ENCODE measurements at places on chromosomes 2 and 18.

DNA sequence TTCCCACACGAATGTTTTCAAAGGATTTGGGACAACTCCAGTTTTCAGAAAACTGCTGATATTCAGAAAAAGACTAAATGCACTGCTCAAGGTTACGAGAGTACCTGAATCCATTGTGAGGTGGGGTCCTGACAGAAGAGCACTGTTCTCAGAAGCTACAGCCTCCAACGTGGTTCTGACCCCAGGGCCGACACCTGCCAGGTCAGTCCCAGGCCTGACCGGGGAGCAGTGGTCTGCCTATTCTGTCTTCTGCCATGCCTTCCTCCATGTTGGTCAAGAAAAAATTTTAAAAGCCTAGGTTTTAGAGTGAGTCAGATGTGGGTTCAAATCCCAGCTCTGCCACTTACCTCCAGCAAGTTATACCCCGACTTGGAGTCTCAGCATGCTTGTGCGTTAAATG lies 212.3 kb downstream of the BCL11A start:
- DNase-seq: no peak

- DNase-seq: no peak
These were observed 9.4 kb downstream of the BCL11A start for GRCh38 chr2:60544062-60544461.

- no peak for DNase-seq
These were observed 171.3 kb upstream of the PARD3B start for GRCh38 chr2:204373942-204374341.

DNA sequence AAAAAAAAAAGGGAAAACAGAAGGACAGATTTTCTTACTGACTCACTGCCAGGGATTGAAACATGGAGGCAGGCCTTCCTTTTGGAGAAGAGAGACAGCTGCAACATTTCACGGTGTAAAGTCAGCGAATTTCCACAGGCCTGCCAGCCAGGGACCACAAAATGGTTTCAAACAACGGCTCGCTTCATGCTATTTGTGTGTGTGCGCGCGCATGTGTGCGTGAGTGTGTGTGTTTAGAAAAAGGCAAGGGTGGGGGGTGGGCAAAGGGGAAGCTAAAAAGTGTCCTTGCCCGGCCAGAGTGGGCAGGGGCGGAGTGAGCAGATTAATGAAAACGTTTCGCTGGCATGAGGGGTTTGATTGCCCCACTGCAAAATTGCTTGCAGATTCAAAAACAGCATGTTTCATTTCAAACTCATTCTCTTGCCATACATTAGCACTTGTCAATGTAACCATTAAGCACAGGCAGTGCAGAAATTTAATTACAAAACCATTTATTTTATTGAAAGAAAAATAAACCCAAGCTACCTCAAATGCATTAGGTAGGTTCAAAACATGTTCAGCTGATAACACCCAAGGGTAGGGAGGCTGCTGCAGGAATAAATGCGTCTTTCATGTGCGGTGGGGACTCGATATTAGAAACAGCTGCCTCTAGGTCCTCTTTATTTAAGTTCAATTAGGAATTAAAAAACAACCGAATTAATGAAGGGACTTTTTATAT lies 182.1 kb upstream of the SIX2 start:
- DNase-seq: no peak

- DNase-seq: no peak
These were observed 14.1 kb downstream of the LAMA3 start for GRCh38 chr18:23703057-23703986.

GRCh38 chr2:224410946-224411561 lies 9.1 kb upstream of the FAM124B start:
- DNase-seq: no peak

DNA sequence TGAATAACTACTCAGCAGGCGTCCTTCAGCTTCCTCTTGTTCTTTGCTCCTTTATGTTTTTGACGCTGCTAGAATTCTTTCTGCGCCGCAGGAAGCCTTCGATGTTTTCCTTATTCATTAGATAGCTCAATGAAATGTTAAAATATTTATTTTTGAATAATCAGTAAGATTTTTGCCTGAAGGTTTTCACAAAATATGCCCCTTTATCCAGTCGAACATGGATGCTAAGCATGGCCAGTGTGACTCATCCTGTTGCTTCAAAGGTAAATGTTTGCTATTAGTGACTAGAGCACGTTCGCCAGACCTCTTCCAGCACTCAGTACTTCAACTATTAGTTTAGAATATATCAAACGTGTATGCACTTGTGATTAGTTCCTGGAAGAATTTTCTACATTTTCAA lies 7.6 kb upstream of the MEIS1 start:
- no peak for DNase-seq

- DNase-seq: no peak
These were observed 52.8 kb downstream of the TMEM178A start for GRCh38 chr2:39718483-39718882.

- DNase-seq: no peak
These were observed 256.5 kb downstream of the TGIF1 start for GRCh38 chr18:3706279-3707097.

GRCh38 chr2:75640621-75641121 lies 5.9 kb upstream of the MRPL19 start:
- DNase-seq: no peak

DNA sequence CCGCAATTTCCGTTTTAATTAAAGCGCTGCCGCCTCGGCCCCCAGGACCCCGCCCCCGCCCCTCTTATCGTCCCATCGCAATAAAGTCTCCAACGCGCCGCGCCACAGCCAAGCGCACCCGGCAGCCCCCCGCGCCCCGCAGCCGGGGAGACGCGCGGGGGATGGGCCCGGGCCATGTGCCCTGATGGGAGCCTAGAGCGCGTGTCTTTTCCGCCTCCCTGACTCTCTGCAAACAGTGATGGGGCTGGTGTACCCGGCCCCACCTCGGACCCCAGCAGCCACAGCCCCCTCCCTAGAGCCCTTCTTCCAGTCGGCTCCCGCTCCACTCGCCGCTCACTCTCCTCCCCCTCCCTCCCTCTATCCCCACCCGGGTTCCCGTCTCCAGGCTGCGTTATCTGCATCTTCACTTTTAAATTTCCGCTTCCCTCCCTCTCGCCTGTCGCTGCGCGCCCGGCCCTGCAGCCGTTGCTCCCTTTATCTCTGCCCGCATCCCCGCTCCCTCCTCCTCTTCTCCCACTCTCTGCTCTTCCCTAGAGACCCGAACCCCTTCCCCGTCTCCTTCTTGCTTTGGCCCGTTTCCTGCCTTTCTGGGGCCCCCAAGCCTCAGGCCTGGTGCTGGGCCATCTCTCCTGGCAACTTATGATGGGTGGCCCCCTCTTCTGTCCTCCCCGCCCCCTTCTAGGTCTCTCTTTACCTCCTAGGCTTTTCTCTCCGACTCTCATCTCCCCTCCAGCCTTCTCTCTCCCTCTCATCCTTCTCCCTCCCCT lies 524 bp upstream of the FEV start:
- no peak for DNase-seq

GRCh38 chr2:23301136-23301535 lies 83.8 kb upstream of the KLHL29 start:
- no peak for DNase-seq

DNA sequence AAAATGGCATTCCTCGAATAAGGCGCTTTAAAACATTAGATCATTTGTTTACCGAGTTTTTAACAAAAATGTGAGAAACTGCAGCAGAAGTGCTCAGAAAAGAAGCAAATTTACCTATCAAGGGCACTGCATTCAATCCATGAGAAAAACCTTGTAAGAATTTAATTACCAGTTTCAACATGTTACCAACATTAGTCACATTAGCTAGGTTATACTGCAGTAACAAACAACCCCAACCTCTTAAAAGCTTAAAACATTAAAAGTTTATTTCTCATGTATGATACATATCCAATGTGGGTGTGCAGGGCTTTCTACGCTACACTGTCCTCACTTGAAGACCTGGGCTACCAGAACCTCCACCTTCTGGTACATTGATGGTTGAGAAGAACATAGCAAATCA lies 68.1 kb upstream of the CCBE1 start:
- DNase-seq: no peak
